ENCODE measurements at places on chromosomes 13 and 19.

- DNase-seq, result no peak
These were observed 85.3 kb upstream of the FNDC3A start for GRCh38 chr13:48890391-48890790.

GRCh38 chr13:30750036-30750435, 14.7 kb downstream of the ALOX5AP start:
- no peak for DNase-seq

- no peak for DNase-seq
These were observed 1042.9 kb downstream of the UQCRFS1 start for GRCh38 chr19:28170066-28170465.

DNA sequence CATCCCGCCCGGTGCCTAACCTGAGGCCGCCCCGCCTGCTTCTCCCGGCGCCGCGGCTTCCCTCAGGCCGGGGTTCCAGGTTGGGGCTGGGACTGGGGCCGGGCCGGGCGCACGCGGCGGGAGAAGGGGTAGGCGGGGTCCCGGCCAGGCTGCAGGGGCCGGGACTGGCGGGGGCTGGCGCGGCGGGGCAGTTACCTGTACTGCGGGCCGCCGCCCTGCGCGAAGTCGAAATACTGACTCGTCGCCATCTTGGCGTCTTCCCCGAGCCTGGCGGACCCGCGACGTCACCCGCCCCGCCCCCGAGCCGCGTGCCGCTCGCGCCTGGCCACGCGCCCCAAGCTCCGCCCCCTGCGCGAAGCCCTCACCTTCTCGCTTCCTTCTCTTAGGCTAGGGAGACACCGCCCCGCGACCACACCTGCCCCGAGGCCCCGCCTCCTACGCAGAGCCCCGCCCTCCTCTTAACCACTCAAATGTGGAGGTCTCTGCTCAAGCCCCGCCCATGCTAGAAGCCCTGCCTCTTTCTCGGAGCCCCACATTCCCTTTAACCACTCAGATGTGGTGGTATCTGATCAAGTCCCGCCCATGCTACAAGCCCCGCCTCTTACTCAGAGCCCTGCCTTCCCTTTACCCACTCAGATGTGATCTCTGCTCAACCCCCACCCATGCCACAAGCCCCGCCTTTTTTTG, at the start of gene ZFR2:
ZFR2 (minus strand) TSS at position 269 of the 687 bp plus-strand sequence; CDS start at position 248, 21 bp downstream.
- no peak for DNase-seq

- DNase-seq, result no peak
These were observed 113.5 kb upstream of the PABPC3 start for GRCh38 chr13:24982333-24982999.

- no peak for DNase-seq
These were observed 3.3 kb upstream of the ICAM4 start for GRCh38 chr19:10283301-10284064.

GRCh38 chr13:35697186-35697730, 220.8 kb upstream of the MAB21L1 start:
- no peak for DNase-seq

- DNase-seq, result peak; percentile 12
These were observed 302.9 kb downstream of the DCT start for GRCh38 chr13:94176561-94176960.

DNA sequence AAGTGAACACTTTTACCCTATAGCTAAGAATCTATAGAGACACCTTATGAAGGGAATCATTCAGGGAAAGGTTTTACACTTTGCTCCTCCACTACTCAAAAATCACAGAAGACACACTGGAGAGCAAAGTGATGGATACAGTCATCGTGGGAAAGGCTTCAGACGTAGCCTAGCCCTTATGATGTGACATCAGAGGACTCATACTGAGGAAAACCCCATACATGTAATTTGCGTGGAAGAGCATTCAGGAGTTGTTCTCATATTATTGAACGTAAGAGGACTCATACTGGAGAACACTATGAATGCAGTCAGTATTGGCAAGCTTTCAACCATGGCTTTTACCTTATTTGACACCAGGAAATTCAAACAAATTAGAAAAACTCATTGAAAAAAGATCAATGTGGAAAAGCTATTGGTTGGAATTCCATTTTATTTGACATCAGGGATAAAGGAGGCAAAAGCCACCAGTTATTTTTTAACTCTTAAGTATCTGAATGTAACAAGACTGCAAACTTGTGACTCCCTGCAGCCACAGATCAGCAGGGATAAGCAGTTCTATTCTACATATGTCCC, 16.1 kb upstream of the ZNF274 start:
- DNase-seq, result no peak

- peak; percentile 55 for DNase-seq
These were observed 139.0 kb downstream of the FLT1 start for GRCh38 chr13:28355822-28356371.

GRCh38 chr19:35623327-35624010, 5.4 kb upstream of the RBM42 start:
- no peak for DNase-seq

DNA sequence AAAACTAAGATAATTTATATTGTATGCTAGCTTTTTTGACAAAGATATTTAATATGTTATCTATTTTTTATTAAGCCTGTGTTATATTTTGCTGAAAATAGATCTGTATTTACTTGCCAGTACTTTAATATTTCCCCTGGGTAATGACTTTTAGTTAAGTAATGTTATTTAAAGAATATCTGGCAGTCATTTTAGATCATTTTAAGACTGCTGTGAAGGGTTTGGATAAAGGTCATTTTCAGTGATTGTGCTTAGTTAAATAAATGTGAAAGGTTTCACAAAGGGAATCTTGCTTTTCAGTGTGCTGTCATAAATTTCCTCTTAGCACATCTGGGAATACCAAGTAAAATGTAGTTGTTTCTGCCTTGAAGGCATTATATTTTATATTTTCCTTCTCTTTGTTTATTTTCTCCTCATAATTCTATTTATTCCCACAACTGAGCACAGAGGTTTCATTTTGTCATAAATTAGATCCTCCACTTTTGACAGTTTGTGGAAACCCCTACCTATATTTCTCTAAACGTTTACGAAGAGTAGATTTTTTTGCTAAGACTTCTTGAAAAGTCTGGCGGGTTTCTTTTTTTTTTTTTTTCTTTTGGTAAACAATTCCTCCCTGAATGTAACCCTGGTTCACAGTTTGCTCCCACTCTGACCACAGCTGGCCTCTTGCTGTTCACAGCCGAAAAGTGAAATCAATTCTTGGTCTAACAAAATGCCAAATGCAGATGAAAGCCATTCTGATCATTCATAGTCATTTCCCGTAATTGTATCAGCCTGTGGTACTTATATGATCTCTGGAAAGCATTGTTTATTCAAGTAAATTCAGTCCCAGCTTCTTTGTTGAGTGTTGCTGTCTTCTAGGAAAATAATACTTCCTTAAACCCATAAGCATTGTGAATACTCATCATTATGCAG, 87.8 kb downstream of the MAB21L1 start:
- DNase-seq, result peak; percentile 54
